Activated CD4-positive, alpha-beta memory T cell treated with anti-CD3 and anti-CD28 coated beads for 36 hours (primary cell): ENCODE measurements at places on chromosomes 11 and 22.
A peak's percentile ranks its signal among the peaks of the same experiment; 100 is the strongest.

GRCh38 chr11:1167256-1167655, 9.5 kb downstream of the MUC5AC start:
- DNase-seq, result no peak

- no peak for DNase-seq
These were observed 5.3 kb downstream of the KCNQ1OT1 start for GRCh38 chr11:2694495-2694894.

GRCh38 chr11:112884012-112884767, 77.0 kb upstream of the NCAM1 start:
- no peak for DNase-seq

GRCh38 chr22:45007391-45008185, 2.2 kb downstream of the PHF21B start:
- DNase-seq, result peak; percentile 22

DNA sequence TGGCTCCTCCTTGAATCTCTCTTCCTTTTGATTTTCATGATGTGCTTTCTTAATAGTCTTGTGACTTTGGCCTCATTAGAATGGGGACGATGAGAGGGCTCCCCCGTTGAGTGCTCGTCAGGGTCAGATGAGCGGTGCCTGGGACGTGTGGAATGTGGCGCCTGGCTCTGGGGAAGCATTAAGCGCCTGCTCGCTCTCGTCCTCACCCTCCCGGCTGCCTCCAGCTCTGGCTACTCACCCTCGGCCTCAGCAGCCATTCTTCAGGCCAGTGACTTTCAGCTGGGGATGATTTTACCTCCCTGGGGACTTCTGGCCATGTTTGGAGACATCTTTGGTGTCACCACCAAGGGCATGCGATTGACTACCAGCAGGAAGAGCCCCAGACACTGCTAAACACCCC, 69.7 kb downstream of the RPS6KA4 start:
- DNase-seq, result no peak

GRCh38 chr11:93131709-93132108, 66.1 kb downstream of the SLC36A4 start:
- DNase-seq, result no peak

DNA sequence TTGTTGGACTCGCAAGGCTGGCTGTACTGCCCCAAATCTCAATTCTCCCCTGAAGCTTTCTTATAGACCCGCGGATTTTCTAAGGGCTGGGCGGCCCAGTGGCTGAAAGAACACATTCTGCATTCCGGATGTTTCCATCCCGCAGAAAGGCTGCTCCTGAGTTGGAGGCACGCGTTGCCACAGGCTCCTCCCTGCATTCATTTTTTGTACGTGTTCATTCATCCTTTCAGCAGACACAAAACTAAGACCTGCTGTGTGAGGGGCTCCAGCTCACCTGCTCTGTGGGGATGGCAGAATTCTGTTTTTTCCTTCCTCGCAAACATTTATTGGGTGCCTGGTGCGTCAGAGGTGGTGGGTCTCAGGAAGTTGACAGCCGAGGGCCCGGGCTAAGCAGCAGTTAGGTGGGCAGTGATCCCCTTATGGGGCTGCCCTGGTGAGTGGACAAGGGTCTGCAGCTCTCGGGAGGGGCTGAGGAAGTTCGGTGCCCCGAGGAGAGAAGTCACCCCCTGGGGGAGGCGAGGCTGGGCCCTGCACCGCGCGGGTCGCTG, 23.7 kb downstream of the SHANK3 start:
- DNase-seq, result no peak

DNA sequence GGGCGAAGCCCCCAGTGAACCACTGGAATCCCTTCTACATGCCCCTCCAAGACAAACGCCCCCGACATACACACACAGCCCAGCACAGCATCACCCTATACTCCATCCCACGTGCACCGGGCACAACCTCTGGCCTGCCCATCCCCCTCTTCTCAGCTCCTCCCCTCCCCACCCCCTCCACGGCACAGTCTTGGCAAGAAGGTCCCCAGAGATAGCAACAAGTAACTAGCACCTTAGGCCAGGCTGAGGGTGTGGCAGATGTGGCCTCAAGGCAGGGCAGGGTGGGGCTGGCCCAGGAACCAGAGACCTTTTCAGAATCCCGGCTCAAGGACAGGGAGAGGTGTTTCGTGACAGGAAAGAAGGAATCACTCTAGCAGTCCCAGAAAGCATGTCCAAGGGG, 54.3 kb downstream of the CYTH4 start:
- DNase-seq, result no peak

DNA sequence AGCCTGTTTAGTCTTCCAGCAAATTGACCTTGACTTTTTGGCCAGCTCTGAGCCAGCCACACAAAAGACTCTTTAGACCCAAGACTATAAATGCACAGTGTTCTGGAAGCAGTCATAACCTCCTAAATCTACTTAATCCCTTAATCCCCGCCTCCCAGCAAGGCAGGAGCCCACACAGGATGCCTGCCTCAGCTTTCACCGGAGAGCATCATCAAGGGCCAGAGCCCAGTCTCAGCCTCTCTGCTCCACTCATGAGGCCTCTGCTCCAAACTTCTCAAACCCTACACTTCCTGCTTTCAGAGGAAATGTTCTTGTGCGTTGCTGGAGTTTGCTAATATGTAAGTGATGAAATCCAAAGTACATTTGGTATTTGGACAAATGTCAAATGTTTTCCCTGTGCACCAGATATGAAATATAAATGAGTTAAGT, 57.9 kb upstream of the FSHB start:
- DNase-seq, result no peak

- DNase-seq, result no peak
These were observed 1232.7 kb downstream of the BRD1 start for GRCh38 chr22:48594757-48595510.

DNA sequence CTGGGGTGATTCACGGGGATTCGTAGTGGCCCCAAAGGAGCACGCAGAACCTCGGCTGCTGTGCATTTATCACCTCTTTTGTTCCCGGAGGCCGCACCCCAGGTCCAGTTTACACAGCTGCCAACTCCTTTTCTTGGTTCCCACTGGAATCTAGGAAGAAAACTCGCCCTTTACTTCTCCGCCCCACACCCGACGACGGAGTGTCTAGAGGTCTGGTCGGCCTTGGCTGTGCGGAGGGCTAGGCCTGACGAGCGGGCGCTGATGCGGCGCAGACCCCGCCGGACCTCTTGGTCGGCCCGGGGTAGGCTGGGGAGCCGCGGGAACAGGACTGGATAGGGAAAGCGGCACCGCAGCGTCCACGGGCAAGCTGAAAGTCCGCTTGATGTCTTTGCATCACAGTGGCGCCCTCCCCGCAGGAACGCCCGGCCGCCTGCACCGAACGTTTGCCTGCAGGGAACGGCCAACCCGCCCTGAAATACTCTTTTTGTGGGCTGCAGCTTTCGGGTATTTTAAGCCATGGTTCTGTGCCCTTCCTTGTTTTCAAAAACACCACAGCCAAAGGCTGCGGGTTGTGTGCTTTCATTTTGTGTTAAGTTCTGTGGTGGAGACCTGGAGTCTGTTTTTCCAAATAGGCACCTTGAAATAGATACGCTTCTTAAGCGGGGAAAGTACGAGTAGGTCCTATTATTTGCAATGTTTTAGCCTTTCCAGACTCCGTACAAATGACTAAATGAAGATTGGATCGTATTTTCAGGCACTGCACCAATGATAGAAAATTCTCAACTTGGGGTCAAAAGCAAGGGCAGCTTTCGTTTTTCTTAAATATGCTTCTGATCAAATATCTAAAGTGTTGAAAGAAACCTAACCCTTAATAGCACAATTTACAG, 829 bp upstream of the ZBED5 start:
- DNase-seq, result peak; percentile 59

- no peak for DNase-seq
These were observed 37.0 kb downstream of the B3GAT1 start for GRCh38 chr11:134374891-134375550.

- no peak for DNase-seq
These were observed 135.2 kb downstream of the WNT11 start for GRCh38 chr11:76071090-76071489.

DNA sequence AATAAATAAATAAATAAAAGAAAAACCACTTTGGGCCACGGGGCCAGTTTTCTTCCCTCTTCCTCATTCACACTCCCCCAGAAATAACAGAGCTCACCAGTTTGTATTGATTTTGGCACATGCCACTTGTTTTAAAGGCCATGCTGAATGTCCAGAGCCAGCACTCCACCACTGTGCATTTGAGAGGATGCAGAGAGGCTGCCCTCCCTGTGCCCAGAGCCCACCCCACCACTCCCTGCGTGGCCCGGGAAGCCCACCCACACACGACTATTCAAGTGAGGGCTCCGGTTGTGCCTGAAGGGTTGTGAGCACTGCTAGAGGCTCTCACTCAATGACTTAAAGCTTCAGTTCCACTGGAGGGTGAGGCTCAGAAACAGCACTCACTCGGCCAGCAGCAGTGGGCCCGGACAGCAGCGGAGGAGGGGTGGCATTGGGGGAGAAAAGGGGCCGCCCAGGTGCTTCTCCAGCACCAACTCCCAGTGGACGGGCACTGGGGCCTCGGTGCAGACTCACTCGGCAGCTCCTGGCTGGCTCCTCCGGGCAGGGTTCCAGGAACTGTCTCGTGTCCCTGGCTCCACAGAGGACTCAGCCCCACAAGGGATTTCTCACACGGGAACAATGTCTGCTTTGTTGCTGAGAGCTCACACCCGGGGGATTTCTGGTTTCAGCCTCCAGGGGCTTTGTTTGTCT, 112.7 kb downstream of the SHANK2 start:
- DNase-seq, result no peak

GRCh38 chr11:29279716-29280115, 737.1 kb downstream of the KCNA4 start:
- no peak for DNase-seq

GRCh38 chr22:30909306-30909705, 59.3 kb downstream of the MORC2 start:
- DNase-seq, result no peak

DNA sequence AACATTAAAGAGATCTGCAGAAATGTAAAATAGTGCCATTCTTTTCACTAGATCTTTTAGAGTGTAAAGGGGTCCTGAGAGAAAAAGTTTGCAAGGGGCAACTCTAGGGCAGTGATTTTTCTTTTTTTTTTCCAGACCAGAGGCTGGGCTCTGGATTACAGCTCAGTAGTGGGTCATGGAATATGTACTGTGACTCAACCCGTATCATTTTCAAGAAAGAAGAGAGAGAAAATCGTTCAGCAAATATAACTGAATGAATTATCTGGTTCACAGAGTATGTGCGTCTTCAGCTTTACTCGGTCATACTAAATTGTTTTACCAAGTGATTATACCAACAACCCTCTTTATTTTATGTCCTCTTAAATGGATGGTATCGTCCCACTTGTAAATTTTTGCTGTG, 3.8 kb downstream of the CEP57 start:
- DNase-seq, result no peak

GRCh38 chr11:96207459-96208449, 135.2 kb downstream of the MAML2 start:
- DNase-seq, result peak; percentile 44

DNA sequence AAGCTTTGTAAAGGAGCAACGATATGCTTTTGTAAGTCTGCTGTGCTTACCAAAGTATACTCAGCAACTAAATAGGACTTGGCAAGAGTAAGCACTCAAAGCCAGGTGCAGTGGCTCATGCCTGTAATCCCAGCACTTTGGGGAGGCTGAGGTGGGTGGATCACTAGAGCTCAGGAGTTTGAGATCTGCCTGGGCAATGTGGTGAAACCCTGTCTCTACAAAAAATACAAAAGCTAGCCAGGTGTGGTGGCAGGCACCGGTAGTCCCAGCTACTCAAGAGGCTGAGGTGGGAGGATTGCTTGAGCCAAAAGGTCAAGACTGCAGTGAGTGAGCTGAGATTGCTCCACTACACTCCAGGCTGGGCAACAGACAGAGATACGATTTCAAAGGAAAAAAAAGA, 67.5 kb downstream of the PAK1 start:
- no peak for DNase-seq

- DNase-seq, result no peak
These were observed 2.1 kb upstream of the PHLDB1 start for GRCh38 chr11:118605116-118605867.

DNA sequence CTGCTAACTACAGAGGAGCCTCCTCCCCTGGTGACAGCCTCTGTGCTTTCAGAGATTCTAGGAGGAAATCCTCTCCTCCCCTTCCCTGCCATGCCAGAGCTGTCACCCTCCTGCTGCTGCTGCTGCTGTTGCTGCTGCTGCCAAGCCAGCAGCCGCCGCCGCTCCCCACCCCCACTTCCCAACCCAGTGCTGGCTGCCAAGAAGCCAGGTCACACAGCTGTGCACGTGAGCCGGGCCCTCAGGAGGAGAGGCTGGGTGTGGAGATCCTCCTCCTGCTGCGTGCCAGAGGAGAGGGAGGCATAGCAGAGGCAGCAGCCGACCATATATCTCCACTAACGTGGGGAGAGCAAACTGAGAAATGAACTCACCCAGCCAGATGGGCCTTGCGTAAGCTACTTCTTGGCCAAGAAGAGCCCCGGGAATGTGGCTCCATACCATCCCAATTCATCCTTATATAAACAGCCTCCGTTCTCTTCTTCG, 12.4 kb downstream of the CRY2 start:
- no peak for DNase-seq

DNA sequence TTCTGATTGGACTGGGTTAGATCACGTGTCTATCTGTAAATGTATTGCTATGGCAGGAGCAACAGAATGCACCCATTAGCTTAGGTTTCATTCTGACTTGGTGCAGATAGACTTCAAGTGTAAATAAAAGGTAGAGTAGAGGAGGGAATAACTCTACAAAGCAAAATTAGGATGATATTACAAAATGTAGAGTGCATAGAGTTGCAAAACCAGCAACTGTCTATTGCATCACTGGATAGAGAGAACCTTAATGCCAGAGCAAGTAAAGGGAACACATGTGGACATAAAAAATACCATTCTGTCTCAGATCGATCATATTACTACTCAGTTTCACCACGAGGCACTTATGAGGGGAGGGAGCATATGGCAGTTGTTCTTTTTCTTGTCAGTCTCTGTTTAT, 22.0 kb upstream of the CAT start:
- DNase-seq, result no peak

- DNase-seq, result no peak
These were observed 34.0 kb downstream of the HIPK3 start for GRCh38 chr11:33291004-33291777.

DNA sequence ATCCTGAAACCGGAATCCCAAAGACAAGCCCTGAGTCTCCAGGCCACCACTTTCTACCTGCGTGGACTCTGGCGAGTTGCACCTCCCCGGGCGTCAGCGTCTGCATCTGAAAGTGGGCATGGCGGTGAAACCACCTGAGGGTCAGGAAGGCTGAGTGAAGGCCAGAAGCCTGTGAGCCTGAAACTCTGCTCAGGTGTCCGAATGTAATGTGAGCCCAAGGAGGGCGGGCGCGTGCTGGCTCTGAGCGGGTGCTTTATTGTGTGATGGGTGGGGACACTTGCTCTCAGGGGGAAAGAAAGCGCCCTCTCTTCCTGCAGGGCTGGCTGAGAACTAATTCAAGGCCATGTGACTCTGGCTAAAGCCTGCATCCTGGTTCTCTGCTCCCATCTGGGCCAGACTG, 135.6 kb downstream of the ST3GAL4 start:
- no peak for DNase-seq

GRCh38 chr11:73205661-73206343, 12.3 kb upstream of the P2RY2 start:
- no peak for DNase-seq

GRCh38 chr11:128086794-128087193, 500.6 kb downstream of the ETS1 start:
- DNase-seq, result no peak
